Pancreas (tissue), 10 donors: ENCODE measurements at places on chromosomes 7 and 10.

- DNase-seq: no peak
Measured at GRCh38 chr10:57830877-57831560, 436.7 kb downstream of the IPMK start.

GRCh38 chr7:93923942-93924341 lies 2.4 kb downstream of the GNG11 start:
- no peak for DNase-seq

- no peak for DNase-seq
Measured at GRCh38 chr7:75867390-75867717, 11.5 kb upstream of the RHBDD2 start.

DNA sequence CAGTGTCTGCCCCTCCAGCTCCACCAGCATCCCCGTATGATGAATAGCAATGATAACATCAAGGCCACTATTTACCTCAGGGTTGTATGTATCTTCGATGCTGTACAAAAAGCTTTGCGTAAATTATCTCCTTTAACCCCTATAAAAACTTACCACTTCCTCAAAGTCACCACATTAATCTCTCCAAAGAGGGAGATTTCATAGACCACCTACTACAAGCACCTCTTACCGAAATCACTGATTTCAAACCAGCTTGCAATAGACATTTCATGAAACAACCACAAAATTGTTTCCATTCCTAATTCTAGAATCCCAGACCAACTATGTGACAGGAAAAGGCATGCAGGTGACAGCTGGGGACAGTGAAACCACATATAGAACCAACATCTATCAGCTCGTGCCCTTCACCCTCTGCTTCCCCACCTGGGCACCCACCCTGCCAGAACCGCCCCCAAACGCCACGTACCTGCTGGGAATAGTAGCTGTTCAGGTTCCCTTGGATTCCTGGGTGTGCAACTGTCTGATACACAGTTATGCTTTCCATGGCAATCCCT lies 20.1 kb upstream of the MMP21 start:
- no peak for DNase-seq

DNA sequence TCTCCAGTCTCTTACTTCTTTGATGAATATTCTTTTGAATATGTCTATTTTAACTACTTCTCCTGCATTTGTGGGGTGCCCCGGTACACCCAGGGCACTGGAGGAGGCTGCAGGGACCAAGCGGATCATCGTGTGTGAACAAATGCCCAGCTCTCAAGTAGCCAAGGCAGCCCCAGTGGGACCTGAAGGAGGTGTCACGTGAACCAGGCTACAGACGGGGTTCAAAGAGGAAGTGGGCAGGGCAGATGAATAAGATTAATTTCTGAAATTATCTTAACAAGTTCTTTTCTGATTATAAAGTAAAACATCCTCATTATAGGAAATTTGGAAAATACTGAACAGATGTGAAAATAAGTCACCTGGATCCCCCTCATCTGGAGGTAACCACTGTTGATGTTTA lies 78.4 kb upstream of the DUSP5 start:
- no peak for DNase-seq

DNA sequence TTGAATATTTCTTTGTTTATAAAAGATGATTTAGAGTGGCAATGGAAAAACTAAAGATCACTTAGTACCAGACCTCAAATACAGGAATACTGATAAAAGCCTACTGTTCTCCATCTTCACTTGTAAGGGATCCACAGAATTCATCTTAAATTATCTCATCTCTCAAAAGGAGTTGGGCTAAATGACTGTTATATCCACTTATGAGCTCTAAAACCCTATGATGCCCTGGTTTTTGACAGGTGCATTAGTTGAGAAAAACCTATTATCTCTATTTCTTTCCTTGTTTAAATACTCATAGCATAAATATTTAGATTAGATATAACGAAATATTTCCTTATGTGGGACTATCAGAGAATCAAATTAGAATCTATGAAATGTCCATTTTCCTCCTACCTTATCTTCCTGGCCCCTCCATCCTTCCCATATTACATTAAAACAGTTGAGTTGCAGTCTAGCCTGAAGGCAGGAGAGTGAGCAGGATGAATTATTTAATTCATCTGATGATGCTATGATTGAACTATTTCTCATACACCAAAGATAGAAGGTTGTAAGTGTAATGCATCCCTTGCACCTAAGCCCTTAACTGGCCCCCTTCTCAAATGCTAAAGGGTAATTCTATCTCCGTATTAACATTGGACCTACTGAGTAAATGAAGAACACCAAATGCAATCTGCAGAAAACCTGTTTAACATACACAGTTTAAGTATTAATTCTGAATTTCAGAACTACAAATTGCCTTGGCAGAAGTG lies 29.7 kb downstream of the PPP3CB start:
- DNase-seq: no peak

GRCh38 chr10:124354411-124355382 lies 64.0 kb downstream of the OAT start:
- no peak for DNase-seq

DNA sequence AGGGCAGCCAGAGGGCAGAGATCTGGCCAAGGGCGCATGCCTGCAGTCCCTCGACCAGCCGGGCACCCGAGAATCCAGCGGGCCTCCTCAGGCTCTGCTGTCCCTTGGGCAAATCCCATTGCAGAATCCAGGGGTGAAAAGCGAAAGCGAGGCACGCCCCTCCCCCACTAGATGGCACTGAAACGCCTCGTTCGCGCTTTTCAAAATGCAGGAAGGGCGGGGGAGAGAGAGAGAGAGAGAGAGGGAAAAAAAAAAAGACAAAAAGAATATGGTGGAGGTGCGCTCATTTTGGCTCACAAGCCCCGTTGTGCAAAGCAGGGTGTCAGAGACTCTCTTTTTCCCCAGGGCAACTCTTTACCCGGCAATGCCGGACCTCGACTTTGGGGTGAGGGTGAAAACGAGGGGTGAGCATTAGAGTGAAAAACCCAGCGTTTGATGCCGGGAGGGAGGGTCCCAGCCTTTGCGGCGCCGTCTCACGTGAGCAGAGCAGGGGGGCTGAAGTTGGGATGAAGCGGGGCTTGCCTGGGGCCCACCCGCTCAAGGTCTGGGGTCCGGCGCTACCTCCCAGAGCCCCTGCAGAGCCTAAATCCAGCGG lies 2.5 kb upstream of the TMEM178B start:
- peak; percentile 69 for DNase-seq

GRCh38 chr10:75814014-75814413 lies 382.6 kb downstream of the LRMDA start:
- no peak for DNase-seq

DNA sequence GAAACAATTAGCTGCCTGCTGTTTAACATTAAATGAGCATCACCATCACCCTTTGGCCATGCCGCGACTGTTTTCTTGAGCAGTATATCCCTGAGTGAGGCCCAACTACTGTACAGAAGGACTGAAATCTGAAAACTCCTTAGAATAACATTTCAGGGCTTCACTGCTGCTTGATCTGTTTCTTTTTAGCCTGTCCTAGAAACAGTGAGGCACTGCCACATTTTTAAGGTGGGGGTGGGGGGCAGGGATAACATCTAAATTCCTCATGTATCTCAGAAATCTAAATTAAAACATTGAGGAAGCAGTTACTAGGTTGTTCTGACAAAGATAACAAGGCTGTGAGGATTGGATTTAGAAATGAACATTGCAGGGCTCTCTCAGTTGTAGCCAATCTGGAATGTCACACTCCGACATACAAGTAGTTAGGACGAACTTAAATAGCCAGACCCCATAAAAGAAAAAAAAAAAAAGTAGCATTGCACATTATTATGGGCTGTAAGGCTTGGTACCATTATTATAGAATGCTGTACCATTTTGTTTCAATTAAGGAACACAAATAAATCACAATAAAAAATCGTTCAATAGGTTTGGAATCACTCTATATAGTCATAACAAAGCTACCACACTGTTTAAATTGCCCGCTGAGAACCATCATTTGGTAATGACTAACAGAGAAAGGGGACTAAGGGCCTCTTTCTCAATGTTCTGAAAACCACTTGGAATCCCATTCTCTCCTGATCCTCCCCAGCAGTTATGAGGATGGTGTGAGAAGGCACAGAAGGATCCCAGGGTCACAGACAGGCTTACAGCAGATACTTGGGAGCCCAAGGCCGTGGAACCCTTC lies 256.1 kb downstream of the INHBA start:
- no peak for DNase-seq

DNA sequence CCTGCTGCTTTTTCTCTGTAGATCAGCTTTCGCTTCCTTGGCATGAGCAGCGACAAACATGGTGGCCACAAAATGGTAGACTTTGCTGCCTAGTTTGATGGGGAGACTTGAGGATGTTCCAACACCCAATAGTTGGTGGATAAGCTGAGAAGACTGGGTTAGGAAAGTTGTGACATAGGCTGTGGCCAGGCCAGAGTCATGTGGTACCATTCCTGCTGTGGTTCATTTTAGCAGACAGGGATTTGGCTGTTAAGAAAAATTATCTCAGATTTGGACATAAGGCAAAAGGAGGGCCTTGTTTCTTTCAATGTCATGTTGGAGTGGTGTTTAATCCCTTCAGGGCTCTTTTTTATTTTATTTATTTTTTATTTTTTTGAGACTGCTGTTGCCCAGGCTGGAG lies 26.6 kb upstream of the FAM180A start:
- DNase-seq: no peak

DNA sequence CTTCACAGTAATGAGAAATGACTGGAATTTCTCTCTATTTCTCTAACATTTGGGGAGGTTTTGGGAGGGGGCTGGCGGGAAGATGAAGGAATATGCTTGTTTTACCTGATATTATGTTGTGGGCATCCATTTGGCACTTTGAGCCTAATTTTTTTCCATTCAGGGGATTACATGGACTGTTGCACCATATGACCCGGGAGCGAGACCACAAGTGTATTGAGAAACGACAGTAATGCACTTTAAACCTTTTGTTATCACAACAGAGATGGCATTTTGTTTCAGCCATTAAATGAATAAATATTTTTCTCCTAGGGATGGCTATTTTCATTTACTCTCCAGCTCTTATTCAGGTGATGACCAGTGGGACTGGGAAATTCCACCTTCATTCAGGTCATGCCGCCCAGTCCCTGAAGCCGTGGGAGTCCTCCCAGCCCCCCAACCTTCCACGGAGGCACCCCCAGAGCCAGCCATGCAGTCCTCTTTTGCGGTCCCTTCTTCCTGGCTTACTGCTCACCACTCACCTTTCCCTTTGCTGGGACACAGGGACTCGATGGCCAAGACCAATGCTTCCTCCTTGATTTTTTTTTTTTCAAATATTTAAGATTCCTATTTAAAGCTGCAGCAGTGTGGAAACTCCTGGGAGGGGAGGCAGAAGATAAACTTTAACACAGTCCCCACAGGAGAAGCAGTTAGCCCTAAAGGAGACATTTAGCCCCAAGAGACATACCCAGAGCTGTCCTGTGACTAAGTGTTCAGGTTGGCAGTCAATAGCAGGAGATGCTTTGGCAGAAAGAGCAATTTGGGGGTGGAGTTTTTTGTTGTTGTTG lies 190.9 kb upstream of the YAE1 start:
- DNase-seq: no peak

GRCh38 chr10:46548498-46549090 lies 7.9 kb downstream of the GPRIN2 start:
- DNase-seq: no peak
